GDM1 (cell line): ENCODE measurements at places on chromosomes 6 and 20.

- DNase-seq = no peak
These were observed 131.8 kb downstream of the UNC5CL start for GRCh38 chr6:40907198-40907701.

DNA sequence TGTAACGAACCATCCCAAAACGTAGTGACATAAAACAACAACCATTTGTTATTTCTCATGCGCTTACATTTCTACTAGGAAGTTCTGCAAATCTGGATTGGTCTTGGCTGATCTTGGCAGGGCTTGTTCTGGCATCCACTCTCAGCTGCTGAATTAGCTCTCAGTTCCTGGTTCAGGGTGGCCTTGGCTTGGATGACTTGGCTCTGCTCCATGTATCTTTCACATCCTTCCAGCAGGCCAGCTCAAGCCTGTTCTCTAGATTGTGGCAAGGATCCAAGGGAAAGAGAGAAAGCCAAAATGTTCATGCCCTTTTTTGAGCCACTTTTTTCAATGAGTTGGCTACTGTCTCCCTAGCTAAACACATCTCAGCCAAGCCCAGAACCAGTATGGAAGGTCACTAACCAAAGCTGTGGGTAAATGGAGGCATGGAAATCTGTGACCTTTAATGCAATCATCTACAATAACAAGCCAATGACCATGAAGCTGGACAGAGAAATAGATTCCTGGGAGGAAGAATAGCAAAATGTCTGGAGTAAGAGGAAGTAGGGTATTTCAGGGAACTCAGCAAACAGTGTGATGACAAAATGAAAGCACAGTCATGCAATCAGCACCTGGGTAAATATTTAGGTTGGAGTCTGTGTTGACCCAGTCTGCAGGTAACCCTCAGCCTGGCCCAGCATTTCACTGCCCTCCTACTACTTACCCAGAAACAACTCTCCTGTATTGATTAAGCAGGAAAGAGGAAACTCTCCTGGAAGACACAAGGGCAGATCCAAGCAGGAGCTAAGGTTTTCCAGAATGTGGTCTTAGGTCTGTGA is 32.7 kb upstream of the SNAP25 start:
- no peak for DNase-seq

DNA sequence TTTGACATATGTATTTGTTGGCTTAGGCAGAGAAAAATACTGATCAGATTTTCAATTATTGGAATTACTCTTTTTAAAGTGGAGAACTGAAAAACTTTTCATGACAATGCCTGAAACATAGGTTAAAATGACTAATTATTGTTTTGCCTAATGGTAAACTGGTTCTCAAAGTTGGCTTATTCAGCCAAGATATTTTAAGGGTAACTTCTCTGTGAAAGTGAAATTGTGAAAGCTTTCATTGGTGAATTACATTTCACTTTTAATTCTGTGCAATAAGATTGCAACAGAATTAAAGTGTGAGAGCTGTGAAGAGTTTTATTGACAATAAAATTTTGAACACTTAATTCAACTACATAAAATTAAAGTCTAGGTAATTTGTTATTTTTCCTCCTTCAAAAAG is 24.5 kb downstream of the KIAA0408 start:
- DNase-seq = no peak

DNA sequence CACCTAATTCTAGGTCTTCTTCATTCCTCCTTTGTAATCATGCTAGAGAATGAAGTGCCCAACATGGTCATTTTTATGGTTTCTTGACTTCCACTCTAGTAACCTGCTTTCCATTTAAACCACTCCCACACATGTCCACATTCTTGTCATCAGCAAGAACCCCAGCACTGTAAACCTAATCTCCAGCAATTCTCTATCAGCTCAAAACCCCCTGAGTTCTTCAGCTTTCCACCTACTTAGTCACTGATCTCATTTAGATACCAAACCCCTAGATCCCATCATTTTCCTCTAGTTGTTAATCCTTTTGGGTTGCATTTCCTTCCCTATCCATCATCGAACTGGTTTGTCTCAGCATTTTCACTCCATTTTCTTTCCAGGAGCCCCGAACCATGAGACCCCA is 49.7 kb downstream of the GOPC start:
- DNase-seq = no peak

GRCh38 chr20:38091441-38092216 is 58.1 kb downstream of the RPRD1B start:
- DNase-seq = no peak

GRCh38 chr6:4644996-4645395 is 131.2 kb upstream of the CDYL start:
- no peak for DNase-seq

DNA sequence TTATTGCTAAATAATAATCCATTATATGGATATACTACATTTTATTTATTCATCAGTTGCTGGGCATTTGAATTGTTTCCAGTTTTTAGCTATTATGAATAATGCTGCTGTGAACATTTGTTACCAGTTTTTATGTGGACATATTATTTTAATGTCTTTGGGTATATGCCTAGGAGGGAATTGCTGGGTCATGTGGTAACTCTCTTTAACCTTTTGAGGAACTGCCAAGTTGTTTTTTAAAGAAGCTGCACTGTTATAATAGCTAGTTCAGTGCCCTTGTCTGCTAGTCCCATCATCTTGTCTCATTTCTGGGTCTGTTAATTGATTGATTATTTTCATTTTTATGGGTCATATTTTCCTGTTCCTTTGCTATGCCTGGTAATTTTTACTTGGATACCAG is 56.3 kb downstream of the FOXO3 start:
- DNase-seq = no peak

- no peak for DNase-seq
These were observed 238.7 kb upstream of the PRDM1 start for GRCh38 chr6:105847433-105847832.

DNA sequence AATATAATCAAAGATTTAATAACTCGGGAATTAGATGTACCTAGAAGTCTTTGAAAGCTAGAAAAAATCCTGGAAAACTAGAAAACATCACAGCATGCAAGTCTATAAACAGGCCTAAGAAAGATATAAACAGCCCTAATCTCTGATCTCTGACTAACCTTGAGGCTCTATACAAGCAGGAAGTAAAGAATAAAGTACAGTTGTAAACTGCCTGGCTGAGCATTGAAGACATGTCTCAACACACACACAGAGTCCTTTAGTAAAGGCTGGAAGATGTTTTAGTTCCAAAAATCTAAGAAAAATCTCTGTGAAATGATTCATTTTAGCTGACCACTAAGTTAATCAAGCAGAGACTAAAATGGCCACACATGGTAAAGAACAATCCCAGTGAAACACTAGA is 774.5 kb downstream of the EYS start:
- no peak for DNase-seq

- no peak for DNase-seq
These were observed 874.7 kb downstream of the TFAP2A start for GRCh38 chr6:9540126-9540525.

DNA sequence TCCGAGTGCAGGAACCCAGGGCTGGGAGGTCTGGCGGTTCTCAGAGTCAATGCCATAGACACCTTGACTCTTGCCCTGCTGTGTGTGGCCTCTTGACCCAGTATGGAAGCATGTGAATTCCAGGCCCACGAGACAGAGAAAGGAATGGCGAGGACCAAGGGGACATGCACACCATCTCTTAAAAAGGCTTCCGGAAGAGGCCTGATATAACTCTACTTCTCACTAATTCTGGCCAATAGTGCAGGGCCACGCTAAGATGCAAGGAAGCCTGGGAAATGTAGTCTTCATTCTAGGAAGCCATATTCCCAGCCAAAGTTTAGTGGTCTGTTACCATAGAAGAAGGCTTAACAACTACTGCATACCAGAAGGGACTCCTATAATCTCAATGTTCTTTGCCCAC is 177.0 kb upstream of the KCNG1 start:
- DNase-seq = no peak

DNA sequence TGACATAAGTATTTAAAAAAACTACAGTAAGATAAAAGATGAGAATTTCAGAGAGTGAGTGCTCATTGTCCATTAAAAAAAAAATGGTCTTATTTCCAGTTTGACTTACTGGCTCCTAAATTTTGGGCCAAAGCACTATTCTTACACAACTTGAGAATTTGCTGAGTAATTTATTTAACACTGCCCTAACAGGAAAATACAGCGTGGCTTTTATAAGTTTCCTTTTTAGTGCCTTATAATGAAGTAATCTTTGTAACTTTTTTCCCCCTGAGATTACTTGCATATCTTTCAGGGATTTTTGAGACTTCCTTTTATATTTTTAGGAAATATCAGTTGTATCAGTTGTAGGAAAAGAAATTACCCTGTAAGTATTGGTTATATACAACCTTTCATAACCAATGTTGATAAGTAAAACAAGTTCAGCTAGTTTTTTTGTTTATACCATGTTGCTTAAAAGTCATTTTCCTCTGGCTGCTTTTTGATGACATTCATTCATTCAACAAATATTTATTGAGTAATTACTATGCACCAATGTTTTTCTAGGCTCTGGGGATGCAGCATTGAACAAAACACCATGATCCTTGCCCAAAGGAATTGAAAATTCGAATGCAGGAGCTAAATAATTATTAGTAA is 106.4 kb upstream of the SGK1 start:
- DNase-seq = no peak

- DNase-seq = no peak
These were observed 1.5 kb downstream of the FAM50B start for GRCh38 chr6:3850451-3851203.

GRCh38 chr6:157528931-157529653 is 148.1 kb downstream of the ZDHHC14 start:
- peak; percentile 17 for DNase-seq

DNA sequence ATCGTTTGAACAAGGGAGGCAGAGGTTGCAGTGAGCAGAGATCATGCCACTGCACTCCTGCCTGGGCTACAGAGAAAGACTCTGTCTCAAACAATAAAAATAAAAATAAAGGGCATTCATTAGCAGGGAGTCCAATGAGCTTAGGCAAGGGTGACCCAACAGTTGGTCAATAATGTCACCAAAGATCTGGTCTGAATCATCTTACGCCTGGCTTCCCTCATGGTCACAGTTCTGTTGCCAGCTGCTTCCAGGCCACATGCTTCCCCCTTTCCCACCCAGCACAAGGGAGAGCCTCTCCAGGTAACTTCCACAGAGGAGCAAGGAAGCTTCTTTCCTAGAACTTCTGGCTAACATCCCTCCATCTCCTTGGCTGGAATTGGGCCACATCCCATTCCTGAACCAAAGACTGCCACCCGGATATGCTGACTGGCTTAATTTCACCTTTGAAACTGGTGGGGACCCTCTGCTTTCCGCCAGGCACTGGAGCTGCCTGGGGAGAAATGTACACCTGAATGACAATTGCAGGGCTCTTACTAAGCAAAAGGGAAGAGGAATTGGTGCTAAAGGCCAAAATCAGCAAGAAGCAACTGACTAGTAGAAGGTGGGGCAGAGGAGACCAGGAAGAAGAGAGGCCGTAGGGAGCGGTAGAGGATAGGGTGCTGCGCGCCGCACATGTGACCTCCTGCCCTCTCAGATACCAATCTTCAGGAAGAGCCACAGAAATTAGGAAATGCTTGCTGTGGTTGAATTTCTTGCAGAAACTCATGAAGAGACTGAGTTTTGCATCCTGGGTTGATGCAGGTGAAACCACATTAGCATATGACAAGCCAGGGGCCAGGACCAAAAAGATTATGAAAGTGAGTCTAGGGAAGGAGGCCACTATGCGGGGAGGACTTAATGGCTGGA is 8.3 kb upstream of the SCML4 start:
- no peak for DNase-seq

- DNase-seq = no peak
These were observed 20.2 kb downstream of the HCK start for GRCh38 chr20:32072168-32072750.

- no peak for DNase-seq
These were observed 35.4 kb upstream of the ANGPT4 start for GRCh38 chr20:951384-952169.

DNA sequence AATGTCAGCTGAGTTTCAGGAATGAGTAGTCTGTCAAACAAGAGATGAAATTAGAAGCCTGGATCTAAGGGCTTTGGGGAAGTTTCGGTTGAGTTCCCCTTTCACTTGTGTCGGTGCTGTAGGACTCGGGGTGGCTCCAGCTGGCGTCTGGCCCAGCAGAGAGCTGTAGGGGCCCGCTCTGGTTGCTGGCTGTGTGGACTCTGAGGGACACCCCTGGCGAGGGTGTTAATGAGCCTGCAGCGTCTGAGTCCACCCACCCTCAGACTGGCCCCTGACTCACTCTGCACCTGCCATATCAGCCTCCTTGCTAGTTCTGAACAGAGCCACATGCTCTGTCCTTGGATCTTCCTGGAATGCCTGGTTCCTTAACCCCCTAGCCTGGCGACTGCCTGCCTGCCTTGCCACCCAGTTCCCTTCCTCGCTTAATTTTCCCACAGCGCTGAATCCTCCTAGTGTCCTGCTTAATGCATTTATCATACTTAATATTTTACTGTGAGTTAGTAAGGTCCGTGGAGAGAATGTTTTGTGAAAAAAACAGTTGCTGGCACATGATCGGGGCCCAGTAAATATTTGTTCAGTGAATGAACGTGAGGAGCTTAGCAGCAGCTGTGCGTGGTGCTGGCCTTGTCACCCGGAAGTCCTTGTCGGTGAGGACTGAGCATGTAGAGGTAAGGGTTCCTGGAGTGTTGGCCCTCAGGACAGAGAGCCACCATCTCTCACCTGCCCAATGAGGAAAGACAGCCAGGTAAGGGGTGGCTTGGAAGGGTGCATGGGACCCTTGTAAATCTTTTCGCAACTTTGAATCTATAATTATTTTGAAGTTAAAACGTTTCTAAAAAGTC is 1.6 kb downstream of the DNAJC5 start:
- DNase-seq = peak; percentile 56

DNA sequence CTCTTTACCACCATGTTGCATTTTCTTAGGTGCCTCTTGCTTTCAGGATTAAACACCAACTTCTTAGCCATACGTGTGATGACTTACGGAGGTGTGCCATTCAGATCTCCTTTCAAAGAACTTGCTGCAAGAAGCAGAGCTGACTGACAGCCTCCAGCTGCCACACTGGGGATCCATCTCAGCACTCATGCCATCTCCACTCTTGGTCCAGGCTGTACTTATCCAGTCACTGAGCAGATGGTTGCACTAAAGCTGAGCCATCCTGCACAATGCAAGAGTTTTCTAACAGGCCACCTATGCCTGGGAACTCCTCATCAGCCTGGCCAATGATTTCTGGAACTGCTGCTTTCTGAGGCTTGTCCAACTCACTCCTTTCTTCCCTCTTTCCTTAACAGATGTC is 31.4 kb upstream of the KIF6 start:
- DNase-seq = no peak

DNA sequence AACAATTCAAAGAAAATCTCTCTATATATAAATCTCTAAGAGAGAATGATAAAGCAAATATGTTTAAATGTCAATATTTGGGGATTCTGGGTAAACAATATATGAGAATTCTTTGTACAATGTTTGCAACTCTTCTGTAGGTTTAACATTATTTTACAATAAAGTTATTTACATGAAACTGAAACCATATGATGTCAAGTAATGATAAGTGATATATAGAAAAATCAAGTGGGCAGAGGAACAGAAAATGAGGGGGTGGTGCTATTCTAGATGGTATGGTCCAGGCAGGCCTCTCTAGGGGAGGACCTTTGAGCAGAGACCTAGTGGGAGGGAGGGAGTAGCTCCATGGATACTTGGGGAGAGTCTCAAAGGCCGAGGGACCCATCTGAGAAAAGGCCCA is 16.4 kb upstream of the SCRT2 start:
- DNase-seq = no peak
